AG09319 (cell line): ENCODE measurements at places on chromosomes 4 and X.

DNA sequence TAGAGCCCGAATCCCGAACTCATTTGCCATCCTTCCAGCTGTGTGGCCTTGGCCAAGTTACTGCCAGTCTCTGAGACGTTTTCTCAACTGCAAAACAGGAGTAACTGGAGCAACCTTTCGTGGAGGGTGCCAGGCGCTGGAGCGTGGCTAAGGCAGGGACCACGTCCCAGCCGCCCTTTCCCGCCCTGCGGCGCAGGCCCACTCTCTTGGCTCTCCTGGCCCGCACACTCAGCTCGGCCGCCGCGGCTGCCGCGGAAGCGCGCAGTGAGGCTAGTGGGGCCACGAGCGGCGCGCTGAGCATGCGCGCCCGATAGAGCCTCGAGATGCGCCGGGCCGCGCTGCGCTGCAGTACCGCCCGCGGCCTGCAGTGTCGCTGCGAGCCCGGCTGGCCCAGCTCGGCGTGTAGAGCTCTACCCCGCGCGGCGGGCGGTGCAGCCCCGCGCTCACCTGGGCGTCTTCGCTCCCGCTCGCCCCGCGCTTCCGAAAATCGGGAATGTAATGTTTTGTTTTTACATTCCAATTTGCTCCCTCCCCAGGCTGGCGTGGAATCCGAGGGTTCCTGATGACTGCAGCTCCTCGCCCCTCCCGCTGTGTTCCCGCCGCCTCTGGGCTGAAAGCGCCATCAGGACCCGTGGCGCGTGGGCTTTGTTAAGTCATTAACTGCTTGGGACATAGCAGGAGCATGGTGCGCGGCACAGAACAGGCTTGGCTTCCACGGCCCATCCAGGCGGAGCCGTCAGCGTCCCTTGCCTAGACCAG, 4.0 kb upstream of the ZNF518B start:
- no peak for DNase-seq

DNA sequence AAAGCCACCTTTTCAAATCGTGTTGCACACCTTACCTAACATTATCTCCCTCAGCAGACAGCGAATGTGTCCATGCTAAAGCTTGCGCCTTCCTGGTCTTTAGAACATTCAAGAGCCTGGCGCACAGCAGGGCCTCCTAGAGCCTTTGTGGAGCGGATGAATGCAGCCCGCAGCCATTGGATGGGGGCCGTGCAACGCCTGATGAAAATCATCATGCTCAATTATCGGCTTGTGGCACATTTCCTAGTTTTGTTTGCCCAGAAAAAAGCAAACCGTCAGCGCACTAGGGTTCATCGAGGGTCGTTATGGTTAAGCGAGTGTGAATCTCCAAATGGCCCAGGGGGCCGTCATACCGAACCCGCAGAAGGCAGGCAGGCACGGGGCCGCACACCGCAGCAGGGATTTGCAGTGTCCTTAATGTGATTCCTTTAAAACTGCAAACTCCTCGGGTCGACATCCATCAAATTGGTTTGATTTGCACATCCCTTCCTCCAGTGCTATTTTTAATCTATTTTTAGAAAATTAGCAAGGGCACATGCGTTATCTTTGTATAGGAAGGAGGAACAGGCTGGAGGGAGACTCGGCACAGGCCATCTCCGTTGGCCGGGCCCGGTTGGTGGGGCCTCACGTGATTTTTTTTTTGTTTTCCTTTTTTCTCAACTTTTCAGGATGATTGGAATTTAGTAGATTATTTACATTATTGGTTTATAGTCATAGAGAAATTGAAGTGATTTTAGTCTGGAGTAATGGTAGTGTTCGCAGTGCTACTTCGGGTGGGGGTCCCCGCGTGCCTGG, 53.1 kb downstream of the ABLIM2 start:
- DNase-seq = no peak

DNA sequence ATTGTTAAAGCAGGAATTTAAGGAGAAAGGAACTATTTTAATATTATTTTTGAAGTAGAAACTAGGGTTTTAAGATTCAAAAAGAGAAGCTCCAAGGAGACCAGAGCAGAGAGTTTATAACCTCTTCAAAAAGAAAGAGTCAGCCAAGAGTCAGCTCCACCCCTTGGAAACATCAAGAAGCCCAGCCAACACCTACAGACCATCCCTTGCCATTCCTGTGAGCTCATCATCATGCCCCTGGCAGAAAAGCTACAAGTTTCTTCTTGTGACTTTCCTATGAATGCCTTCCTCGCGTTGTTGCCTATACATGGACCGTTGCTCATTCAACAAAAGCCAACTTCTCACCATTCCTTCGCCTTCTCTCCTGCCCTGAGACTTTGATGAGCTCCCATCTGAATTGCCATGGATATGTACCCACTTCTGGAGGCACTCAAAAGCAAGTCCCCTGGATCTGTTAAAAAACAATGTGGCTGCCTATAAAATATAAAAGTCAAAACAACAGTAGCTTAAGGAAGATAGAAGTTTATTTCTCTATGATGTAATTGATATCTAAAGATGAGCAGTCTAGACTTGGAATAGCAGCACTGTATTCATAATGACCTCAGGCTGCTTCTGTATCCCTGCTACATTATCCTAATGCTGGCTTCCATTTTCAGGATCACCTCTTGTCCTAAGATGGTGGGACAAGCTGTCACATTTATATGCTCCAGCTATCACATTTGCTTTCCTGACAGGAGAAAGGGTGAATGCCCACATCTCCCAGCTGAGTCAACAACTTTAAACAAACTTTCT, 20.3 kb downstream of the PLRG1 start:
- no peak for DNase-seq

GRCh38 chr4:4388311-4388790, 1.4 kb downstream of the NSG1 start:
- no peak for DNase-seq

GRCh38 chr4:124060261-124060918, 652.1 kb downstream of the ANKRD50 start:
- no peak for DNase-seq

- no peak for DNase-seq
Measured at GRCh38 chr4:91527056-91527455, 776.7 kb upstream of the GRID2 start.

GRCh38 chr4:173490817-173491528, 39.1 kb downstream of the HAND2 start:
- DNase-seq = no peak

DNA sequence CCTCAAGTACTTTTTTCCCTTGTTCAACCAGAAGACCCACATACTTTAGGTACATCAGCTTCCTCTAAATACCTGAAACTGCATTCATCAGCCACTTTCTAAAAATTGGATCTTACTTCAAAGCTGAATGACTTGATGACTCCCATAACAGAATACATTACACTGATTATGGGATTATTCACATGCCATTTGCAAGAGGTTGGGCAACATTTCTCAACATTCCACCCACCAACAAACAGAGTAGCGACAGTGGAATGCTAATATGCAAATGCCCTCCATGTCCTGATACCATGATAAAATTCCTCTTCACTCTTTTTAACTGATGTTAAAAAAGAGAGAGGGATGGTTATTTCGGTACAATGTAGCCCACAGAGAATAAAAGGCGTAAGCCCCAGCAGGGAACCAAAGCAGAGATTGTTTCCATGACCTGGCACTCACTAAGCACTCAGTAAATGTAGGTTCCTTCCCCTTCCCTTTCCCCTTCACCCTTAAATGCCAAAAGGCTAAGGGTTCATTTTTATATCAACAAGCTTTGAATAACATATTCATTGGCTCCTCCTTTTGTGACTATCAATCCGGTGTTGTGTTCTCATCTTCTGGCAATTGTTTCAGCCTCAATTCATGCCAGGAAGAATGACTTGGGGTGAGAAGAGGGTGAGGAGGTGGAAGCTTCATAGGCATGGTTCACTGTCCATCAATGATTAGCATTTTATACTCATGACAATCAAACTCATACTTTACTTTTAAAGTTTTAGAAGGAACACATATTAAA, 317.2 kb downstream of the DHX15 start:
- no peak for DNase-seq

GRCh38 chr4:81485310-81485980, 13.7 kb upstream of the RASGEF1B start:
- DNase-seq = no peak

DNA sequence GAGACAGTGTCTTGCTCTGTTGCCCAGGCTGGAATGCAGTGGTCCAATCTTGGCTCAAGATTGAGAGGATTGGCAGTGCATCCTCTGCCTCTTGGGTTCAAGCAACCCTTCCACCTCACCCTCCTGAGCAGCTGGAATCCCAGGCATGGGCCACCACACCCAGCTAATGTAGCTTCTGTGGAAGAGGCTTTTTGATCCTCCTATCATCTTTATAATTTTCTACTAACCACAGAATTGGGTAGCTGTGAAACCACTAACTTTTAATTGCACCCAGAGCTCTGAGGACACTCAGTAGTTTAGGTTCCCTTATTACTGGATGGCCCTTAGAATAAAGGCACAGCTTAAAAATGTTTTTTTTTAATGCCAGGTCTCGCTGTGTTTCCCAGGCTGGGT, 8.9 kb upstream of the AGA start:
- DNase-seq = no peak

GRCh38 chr4:110869862-110870572, 247.1 kb upstream of the PITX2 start:
- DNase-seq = no peak

DNA sequence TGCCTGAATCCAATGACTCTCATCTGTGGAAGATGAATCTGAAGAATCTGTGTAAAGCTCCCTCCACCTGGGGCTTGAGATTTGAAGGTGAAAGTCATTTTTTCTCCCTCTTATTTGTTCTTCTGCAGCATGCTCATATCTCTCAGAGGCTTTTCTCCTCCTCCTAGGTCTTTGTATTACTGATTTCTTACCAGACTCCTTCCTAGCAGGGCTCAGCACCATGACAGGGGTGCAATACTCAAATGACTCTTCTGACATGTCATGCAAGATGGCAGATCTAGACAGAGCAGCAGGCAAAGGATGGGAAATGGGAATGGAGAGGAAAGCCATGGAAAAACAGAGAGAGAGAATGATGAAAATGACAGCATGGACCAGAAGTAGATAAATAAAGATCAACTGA, 118.3 kb downstream of the TMA16 start:
- no peak for DNase-seq

DNA sequence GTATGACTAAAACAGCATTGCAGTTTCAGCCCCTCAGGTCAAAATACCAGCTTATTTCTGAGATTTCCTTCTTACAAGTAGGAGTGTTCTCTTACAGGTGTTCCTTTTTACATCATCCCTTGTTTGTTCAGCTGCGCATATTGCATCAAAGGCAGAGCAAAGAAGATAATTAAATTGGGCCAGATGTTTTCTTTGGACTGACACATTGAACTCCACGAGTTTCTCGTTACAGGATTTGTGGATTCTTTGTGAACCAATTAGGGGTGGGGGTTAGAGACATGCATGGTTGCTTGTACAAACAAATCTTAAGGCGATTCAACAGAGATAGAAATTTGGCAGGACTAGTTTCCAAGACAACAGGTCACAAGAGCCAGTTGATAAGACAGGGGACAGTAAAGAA, 95.7 kb downstream of the SPANXN4 start:
- DNase-seq = no peak

DNA sequence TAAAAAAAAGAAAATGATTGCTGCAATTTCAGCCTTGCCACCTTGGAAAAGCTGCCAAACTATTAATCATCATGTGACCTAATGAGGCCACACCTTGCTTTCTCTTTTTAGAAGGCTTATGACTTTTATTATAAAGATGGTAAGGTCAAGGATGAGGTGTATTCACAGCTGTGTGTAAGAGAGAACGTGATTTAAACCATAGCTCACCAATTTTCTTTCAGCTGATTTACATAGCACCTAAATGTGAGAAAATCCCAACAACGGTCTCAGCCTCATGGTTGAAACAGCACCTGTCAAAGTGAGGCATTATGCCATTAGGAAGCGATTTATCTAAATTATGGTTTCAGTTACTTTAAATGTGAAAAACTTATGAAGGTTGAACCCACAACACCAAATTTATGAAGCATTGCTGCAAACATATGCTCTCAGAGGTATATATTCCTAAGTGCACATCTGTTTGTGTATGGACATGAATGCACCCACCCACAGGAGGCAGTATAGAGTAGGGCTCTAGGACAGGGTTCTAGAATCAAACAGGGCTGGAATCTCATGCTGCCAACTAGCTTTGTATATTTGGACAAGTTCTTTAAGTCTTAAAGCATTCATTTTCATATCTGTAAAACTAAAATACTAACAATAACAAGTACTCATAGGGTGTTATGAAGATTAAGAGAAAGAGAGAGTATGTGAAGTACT, 40.7 kb downstream of the ANXA3 start:
- no peak for DNase-seq

- DNase-seq = no peak
Measured at GRCh38 chrX:72216973-72217372, 21.9 kb downstream of the ERCC6L start.

- DNase-seq = peak; percentile 92
Measured at GRCh38 chr4:83548151-83548905, 12.4 kb downstream of the GPAT3 start.

GRCh38 chrX:75623535-75623934, 100.7 kb upstream of the ZDHHC15 start:
- DNase-seq = no peak

DNA sequence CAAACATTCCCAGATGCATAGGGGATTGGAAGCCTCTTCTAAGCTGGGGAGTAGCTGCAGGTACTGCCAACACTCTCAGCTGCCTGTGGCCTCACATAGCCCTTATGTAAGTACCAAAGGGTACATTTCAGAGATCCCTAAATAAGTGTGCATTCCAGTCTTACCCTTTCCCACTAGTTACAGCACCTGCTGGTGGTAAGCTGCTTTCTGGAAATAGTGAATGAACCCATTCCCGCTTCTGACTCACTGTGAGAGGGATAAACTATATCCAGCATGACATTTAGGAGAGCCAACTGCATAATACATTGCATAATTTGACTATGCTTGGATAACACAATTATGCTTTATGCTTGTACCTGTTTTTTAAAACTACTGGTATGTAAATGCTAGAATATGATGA, 149.0 kb downstream of the FAM13A start:
- peak; percentile 14 for DNase-seq

GRCh38 chr4:169618286-169618685, 2.1 kb upstream of the CLCN3 start:
- no peak for DNase-seq

DNA sequence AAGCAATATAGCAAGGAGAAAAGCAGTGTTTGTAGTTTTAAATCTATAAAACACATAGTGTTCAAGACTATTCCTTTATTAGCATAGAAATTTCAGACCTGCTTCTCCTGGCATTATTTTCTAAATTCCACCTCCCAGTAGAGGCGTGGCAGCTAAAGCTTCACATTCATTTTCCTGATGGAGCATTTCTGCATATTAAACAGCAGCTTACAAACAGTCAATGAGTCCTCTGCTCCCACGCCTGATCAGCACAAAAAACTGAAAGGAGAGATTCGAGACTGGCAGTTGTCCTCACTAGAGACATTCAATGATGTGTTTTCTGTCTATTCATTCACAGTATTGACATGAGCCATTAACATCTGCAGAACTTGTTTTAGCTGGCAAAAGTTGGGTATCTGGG, 61.4 kb downstream of the SHISA3 start:
- DNase-seq = no peak

- no peak for DNase-seq
Measured at GRCh38 chr4:37389967-37390580, 145.5 kb downstream of the NWD2 start.

GRCh38 chr4:16883806-16884205, 14.6 kb downstream of the LDB2 start:
- no peak for DNase-seq
